Chondrocyte (in vitro differentiated cells): ENCODE measurements at places on chromosomes 1 and 21. TPM values are rescaled to one million over a fixed set of nuclear protein-coding genes. Genes with fewer than 3 reads are reported as not detected.

Gene IL22RA1
- total RNA-seq, result not detected in 3 replicates

Gene SEMA6C
- 7.0 to 9.2 TPM (median 8.9 TPM) in 3 replicates for total RNA-seq

Gene GUCA2B
- not detected in 3 replicates for total RNA-seq

Gene CLCA1
- not detected in 3 replicates for total RNA-seq

Gene SMCP
- not detected in 3 replicates for total RNA-seq

- DNase-seq, result no peak
These were observed 445.1 kb downstream of the SIPA1L2 start for GRCh38 chr1:232184561-232185530.

GRCh38 chr1:236741753-236742152, 53.3 kb upstream of the MTR start:
- DNase-seq, result no peak

GRCh38 chr1:53016705-53017104, 45.3 kb upstream of the PODN start:
- no peak for DNase-seq

- DNase-seq, result no peak
These were observed 1155.6 kb downstream of the AMY1C start for GRCh38 chr1:104905322-104905721.

GRCh38 chr1:77831976-77832711, 52.7 kb downstream of the MIGA1 start:
- no peak for DNase-seq

DNA sequence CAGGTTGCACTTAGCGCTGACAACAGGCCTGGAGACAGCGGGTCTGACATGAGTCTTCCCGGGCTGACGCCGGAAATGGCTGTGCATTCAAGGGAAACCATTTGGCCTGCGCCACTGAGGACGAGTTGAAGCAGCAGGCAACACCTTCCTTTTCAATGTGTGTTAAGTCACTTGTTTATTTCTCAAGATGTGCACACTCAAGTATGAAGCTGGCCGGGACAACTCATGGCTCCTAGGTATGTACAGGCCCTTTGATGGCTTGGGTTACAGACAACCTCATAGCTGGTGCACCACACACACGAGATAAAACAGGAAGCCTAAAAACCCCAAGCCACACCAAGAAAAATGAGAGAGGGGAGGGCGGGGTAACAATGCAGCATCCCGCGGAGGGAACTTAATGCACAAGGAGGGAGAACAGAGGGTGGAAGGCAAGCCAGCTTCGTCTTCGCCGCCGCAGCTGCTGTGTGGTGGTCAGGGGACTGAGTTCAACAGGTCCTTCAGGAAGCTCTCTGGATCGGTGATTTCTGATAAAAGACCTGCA, 118.0 kb upstream of the IFFO2 start:
- DNase-seq, result no peak

DNA sequence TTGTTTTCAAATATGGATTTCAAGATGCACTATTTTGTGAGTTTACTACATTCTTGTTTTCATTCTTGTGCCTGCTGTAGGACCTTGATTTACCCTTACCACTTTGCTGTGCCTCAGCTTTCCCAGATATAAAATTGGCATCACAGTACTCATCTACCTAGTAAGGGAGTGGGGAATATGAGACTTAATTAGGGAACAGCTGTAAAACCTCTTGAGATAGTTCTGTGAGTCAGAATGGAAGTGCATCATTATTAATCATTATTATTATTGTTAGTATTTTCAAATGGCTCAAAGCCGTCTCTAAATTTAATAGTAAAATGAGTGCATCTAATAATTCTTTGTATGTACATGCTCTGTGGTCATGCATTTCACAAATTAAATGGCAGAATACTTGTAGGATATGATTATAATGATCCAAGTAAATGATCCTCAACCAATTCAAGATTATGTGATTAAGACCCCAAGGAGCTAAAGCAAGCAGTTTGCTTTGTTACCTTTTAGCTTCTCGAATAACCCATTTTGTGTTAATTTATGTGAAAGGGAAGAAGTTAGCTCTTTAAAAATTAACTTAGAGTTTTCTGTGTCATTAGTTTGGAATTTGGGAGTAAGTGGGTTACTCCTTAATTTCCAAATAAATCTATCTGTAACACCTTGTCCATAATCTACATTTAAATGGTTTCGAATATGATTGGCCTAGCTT, 155.4 kb downstream of the NFIA start:
- no peak for DNase-seq

- DNase-seq, result no peak
These were observed 127.6 kb upstream of the DAB1 start for GRCh38 chr1:57551476-57551875.

- DNase-seq, result no peak
These were observed 20.7 kb downstream of the IL10RB start for GRCh38 chr21:33286600-33287456.

GRCh38 chr1:244836135-244836521, 670 bp downstream of the COX20 start:
- no peak for DNase-seq

DNA sequence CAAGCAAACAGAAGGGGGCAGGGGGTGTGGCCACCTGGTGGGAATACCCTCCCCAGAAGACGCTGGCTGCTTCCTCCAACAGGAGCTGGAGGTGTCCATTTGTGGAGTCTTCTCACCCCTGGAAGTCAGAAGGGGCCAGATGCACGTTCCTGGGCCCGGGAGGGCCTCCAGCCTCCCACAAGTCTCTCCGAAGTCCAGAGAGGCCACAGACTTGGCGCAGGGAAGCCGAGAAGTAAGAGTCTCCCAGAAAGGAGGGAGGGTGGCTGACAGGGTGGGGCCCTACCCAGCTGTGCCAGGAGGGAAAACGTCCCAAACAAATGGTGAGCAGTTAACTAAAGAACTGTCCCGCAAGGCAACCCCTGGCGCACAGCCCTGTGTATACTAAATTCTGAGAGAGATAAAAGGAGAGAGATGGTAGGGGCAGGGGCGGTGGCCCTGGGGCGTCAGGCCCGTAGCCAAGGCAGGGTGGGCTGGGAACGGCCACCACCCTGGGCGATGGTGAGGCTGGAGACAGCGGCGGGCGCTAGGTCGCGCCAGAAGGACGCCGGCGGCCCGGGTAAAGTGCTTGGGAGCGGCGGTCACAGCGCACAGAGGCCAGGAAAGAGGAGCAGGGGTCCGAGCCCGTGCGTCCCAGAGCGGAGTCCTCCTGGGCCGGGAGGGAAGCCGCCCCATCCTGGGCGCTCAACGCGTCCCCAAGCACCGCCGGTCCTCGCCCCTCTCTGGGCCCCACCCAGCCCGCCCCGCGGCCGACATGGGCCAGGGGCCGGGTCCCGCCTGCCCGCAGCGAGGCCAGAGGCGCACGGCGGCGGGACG, 1.2 kb downstream of the CHD5 start:
- no peak for DNase-seq

GRCh38 chr21:35138665-35139381, 89.7 kb upstream of the RUNX1 start:
- no peak for DNase-seq

DNA sequence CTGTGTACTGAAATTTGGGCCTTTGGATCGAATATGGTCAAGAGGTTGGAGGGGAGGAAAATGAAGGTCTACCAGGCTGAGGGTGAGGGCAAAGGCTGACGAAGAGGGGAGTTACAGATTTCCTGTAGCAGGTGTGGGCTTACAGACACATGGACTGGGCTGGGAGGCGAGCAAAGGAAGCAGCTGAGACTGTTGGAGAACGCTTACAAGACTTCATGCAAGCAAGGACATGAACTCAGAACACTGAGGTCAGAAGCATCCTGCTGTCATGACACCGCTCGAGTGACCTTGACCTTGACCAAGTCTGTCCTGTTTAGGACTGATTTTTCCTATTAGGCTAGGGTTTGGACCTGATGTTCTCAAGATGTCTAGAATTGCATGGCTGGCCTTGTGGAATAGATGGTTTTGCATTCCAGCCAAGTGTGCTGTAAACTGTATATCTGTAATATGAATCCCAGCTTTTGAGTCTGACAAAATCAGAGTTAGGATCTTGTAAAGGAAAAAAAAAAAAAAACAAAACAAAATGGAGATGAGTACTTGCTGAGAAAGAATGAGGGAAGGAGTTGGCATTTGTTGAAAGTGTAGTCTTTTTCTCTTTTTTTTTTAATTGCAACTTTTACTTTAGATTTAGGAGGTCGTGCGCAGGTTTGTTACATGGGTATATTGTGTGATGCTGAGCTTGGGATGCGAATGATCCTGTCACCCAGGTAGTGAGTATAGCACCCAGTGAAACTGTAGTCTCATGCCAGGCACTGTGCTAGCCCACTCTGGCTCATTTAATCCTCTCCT, 5.8 kb downstream of the ELF3 start:
- no peak for DNase-seq

- DNase-seq, result no peak
These were observed 17.3 kb downstream of the SLAMF1 start for GRCh38 chr1:160629286-160630210.

DNA sequence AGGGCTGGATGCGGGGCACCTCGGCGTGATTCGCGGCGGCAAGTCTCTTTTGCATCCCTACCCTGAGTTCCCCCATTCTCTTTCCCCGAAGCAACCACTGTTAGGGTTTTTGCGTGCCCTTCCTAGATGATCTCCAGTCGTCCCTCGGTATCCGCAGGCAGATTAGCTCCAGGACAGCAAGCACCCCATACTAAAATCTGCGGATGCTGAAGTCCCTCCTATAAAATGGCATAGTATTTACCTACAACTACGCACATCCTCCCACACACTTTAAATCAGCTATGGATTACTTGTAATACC, 22.8 kb upstream of the CFAP126 start:
- DNase-seq, result no peak

GRCh38 chr1:115112496-115113375, 23.4 kb upstream of the TSPAN2 start:
- no peak for DNase-seq

DNA sequence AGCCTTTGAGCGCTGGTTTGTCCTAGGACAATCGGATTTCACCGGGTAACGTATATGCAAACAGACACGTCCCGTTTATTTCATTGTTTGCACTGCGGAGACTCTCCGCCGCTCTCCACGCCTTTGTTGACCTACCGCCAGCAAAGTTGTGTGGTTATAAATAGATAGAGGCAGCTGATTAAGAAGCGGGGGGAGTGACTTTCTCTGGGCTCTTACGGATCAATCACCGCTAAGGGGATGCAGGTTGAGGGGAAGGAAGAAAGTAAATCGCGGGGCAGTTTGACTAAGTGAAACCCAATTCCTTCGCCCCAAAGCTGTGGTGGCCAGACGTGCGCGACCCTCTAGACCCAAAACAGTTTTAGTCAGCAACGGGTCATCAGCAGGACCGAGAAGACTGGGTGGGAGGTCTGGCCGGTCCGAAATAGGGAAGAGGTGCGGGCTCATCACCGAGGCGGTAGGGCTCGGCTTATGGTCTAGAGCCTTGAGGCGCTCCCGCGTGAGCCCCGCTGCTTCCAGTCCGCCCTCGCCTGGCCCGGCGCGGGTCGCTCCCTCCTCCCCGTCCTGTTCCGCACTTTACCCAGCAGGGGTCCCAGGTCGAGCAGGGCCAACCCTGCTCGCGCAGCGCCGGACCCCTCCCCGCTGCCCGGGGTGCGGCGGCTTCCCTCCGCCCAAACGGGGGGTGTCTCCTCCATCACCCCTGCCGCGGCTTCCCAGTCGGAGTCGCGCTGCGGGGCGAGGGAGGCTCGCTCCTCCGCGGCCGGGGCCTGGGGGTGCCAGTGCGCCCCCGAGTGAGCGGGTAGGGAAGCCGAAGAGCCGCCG, 120.8 kb upstream of the RRP15 start:
- no peak for DNase-seq

Gene TTC24
- total RNA-seq, result not detected in 3 replicates

Gene SPRR3
- not detected in 3 replicates for total RNA-seq

DNA sequence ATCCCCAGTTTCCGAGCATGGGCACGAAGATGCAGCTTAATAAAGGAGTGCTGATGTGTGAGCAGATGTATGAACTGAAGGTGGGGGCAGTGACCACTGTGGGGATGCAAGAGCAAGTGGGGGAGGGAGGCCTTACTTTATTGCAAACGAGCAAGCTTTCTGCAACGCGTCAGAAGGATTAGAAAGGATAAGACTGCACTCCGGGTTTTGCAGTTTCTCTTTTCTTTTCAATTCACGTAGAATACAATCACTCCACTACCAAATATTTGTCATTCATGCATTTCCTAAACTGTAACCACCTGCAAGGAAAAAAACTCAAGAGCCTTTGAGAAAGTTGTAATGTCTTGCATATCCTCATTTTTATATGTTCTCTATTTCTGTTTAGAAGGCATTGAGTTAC, 4.3 kb upstream of the OR2C3 start:
- no peak for DNase-seq

Gene HLX
- total RNA-seq, result 0.33 to 0.82 TPM (median 0.62 TPM) in 3 replicates

DNA sequence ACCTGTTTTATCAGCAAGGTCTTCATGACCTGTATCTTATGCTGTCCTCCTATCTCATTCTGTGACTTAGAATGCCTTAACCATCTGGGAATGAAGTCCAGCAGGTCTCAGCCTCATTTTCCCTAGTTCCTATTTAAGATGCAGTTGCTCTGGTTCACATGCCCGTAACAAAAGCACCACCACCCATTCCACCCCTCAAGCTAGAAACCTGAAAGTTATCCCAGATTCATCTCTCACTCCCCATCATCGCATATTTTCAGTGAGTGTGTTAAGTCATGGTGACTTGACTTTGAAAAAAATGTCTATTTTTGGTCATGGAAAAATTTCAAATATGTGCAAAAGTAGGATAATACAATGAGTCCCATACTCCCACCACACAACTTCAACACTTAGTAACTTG, 11.7 kb downstream of the HMGN2 start:
- DNase-seq, result no peak

Gene RGS13
- total RNA-seq, result not detected in 3 replicates

DNA sequence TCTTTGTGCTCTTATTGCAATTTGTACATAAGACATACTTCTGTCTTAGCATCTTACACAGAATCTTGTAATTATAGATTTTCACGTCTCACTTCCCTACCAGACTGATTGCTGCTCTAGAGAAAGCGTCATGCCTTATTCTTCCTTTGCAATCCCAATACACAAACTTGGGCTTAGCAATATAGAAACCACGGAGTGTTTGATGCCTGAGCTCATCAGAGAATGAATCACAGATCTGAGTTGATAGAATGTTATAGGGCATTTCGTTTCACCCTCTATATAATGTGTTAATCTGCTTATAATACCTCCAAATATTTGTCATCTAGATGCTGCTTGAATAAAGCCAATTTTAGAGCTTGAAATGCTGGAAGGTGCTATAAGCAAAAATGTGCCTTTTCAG, 6.6 kb downstream of the FMO1 start:
- no peak for DNase-seq

- no peak for DNase-seq
These were observed 2.7 kb downstream of the FAM3B start for GRCh38 chr21:41319273-41319672.
